ENCODE measurements at places on chromosomes 2 and 18.

GRCh38 chr18:9870431-9871008 lies 15.3 kb upstream of the TXNDC2 start:
- DNase-seq: no peak

GRCh38 chr2:190791976-190792575 lies 88.5 kb upstream of the GLS start:
- no peak for DNase-seq

- DNase-seq: peak; percentile 96
Observed at GRCh38 chr2:199911052-199911876, at the start of gene C2orf69. Gene C2orf69 (plus strand): TSS chr2:199911293. CDS start chr2:199911439, 146 bp downstream.

GRCh38 chr2:192059266-192059665 lies 135.5 kb downstream of the TMEFF2 start:
- DNase-seq: no peak

- no peak for DNase-seq
Observed at GRCh38 chr2:169087757-169088379, 18.5 kb downstream of the DHRS9 start.

DNA sequence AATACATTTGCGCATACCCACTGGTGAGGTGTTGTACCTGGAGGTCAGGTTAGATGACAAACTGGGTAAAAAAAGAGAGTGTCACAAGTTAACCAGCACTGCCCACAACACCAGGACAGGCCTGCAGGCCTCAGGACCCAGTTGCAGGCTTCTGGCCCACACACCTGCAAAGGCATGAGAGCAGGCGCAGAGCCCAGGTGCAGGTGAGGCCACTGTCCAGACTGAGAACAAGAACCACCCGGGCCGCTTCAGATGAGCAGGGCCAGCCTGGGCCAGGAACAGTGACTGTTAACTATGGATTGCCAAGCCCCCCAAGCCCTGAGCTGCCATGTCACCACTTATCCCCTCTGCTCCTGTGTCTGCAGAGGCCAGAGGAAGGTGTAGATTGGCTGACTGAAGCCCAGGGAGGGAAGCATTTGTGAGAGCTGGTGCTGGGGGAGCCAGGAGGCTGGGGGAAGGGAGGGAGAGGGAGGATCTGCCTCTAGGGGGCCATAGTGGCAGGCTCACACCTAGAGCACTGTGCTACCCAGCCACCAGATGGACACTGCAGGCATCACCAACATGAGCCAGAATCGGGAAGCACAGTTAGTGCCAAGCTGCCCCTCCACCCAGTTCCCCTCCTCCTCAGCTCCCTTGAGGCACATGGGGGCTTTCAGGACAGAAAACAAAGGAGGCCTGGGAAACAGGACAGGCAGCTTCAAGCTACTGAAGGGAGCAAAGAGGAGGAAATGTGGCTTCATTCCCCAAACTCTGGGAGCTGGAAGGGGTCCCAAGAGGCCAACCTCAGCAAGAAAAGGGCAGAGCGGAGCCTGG lies 35.4 kb downstream of the SFXN5 start:
- DNase-seq: no peak

GRCh38 chr2:163255086-163255485 lies 416.5 kb upstream of the KCNH7 start:
- DNase-seq: no peak

GRCh38 chr2:159140070-159140769 lies 146.3 kb downstream of the WDSUB1 start:
- no peak for DNase-seq

GRCh38 chr2:41907141-41907540 lies 140.7 kb upstream of the PKDCC start:
- no peak for DNase-seq

GRCh38 chr2:113705982-113706523 lies 50.4 kb downstream of the SLC35F5 start:
- DNase-seq: no peak

- no peak for DNase-seq
Observed at GRCh38 chr2:20037660-20038059, 13.8 kb downstream of the LAPTM4A start.

DNA sequence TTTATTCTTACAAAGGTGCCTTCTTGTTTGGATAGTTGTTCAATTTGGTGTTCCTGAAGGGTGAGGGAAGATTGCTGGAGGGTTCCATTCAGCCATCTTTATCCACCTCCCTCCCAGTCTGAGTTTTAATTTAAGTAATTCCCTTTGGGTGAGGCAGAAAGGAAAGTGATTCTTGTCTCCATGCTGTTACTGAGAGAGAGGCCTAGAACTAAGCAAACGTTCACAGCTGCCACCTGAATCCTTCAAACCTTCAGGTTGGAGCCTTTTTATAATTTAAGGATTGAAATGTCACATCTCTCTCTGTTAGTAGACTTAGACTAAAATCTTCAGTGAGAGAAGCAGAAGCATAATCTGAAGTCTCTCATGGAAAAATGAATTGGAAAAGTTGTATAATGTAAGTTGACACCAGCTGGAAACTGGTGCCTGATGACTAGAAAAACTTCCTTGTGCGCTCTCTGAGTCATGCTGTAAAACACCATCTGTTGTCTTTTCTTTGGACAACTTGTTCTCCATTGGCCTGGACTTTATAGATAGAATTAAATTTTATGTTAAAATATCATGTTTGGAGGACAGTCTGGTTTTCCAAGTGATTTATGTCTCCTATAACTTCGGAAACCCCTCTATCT lies 14.6 kb downstream of the STRADB start:
- no peak for DNase-seq

DNA sequence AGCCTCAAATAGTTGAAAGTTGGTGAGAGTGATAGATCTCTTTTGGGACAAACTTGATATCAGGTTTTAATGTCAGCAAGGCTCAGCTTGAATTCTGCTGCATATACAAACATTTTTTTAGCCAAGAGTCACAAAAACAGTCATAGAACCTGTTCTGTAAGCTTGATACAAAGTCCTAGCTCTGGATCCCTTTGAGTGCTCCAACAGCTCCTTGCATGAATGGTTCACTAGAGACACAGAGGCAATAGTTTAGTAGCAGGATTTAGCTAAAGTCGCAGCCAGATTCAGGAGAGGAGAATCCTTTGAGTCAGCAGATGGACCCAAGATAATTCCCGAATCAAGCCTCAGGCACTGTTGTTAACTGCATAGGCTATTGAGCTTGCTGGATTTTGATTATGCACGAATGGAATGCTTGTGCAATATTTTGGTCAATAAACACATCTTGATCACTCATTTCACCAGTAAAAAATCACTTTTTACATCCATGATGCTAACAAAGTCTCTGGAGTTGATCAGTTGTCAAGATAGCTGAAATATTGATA lies 148.6 kb downstream of the KLHL14 start:
- DNase-seq: no peak

DNA sequence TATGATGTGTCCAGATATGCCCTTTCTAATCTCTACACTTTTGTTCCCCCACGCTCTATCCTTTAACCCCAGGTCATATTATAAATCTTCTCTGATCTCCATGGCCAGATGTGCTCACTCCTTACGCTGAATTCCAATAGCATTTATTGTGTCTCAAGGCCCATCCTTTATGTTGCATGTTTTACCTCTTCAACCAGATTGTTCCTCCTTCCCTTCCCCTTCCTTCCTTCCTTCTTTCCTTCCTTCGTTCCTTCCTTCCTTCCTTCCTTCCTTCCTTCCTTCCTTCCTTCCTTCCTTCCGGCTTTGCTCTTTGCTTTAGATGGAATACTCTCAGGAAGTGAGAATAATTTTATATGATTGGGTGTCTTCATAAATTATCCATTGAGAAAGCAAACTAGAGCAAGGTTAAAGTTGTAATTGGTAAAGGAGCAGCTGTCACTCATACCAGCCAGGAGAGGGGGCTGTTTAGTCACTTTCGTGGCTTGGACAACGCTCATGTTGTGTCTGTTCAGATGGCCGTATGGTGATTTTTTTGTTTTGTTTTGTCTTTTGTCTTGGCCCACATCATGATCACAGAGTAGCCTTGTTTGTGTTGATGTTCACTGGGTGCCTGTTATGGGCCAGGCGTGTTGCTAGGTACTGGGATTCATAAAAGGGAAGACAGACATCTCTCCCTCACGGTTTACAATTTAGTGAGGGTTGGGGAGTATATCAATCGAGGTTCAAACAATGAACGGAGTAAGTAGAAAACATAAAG lies 68.0 kb downstream of the DAW1 start:
- DNase-seq: no peak

- DNase-seq: no peak
Observed at GRCh38 chr2:102191501-102191900, 4.7 kb downstream of the IL1RL2 start.

DNA sequence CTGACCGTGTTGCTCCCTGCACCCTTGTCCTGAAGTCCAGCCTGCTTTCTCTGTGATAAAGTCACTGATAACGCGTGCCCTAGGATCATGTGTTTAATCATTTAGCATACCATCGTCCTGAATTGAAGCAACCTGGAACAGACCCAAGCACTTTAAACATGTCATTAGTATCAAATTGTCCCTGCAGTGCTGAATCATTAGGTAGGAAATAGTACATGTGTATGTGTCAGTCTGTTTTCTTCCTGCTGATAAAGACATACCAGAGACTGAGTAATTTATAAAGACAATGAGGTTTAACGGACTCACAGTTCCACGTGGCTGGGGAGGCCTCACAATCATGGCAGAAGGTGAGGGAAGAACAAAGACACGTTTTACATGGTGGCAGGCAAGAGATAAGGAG lies 2.8 kb downstream of the ASB18 start:
- DNase-seq: no peak

DNA sequence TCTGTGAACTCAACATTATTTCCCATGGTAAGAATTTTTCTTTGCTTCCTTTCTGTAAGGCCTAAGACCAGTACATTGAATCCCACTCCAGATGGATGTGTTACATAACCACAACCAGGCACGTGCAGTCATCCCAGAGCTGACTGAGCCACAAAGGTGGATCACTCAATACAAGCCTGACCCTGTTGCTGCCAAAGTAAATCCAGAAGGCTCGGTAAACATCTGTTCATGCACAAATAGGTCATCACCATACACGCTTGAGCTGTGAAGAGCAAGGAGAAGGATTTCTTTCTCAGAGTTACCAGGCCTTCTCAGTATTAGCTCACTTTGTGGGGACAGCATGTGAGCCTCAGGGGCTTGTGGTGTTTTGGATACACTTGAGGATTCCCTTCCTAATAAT lies 791.4 kb upstream of the FANCL start:
- DNase-seq: no peak

- no peak for DNase-seq
Observed at GRCh38 chr2:74317701-74318100, 25.5 kb downstream of the SLC4A5 start.

DNA sequence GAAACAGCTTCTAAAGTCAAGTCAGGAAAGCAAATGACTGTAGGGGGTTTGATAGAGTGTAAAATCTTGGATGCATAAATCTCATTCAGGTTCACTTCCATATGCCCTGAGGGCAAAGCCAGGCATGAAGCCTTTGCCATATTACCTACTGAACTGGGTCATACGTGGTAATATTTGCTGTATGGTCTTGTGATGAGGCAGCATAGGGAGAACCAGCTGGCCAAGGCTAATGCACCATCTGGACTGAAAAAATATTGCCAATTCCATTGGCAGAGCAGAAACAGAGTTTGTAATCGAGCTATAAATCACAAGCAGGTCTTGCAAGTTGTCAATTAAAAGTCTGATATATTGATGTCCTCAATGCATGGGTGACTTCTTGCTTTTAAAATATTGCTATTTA lies 243.8 kb downstream of the ERBB4 start:
- no peak for DNase-seq

- DNase-seq: no peak
Observed at GRCh38 chr2:105139556-105140239, 101.8 kb downstream of the MRPS9 start.

DNA sequence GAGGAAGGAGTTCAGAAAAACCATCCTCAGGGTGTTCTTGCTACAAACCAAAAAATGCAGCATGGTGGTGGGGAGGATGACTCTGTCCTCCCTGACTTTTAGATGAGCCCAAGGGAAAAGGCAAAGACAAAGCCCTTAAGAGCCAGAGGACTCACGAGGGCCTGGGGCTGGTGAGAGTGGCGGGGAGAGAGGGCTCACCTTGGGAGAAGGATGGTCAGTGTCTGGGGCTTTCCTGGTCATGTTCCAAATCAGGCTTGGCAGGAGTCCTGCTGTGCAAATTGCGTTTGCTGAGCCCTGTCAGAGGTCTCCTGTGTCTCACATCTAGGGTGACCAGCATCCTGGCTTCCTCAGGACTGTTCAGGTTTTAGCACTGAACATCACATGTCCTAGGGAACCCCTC lies 4.7 kb downstream of the UGT1A1 start:
- no peak for DNase-seq

GRCh38 chr2:192413812-192414681 lies 219.3 kb upstream of the TMEFF2 start:
- no peak for DNase-seq

- no peak for DNase-seq
Observed at GRCh38 chr18:73283788-73284187, 416.0 kb upstream of the NETO1 start.

GRCh38 chr2:21361384-21361783 lies 237.6 kb downstream of the TDRD15 start:
- no peak for DNase-seq

DNA sequence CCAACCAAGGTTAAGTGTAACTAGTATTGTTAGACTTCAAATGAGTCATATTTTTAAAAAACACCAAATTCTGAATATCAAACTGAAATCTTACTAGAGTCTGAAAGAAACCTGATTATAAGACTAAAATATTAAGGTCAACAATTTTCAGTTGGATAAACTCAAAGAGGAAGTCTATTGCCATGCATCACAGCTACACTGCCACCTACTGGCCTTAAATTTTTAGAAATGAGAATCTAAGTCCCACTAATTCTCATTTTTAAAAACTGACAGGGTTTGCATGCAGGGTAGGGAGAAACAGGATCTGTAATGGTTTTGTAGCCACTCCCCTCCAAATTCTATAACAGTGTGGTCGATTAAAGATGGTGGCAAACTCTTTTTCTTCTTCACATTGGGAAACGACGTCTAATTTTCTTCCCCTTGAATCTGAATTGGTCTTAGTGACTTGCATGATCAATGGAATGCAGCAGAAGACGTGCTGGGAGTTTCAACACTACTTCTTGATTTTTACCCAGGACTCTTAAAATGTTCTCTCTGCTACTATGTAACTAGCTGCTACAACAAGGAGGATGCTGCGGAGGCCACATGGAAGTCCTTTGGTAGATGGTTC lies 176.1 kb upstream of the SESTD1 start:
- peak; percentile 40 for DNase-seq

- DNase-seq: no peak
Observed at GRCh38 chr18:26721854-26722564, 143.5 kb downstream of the AQP4 start.

DNA sequence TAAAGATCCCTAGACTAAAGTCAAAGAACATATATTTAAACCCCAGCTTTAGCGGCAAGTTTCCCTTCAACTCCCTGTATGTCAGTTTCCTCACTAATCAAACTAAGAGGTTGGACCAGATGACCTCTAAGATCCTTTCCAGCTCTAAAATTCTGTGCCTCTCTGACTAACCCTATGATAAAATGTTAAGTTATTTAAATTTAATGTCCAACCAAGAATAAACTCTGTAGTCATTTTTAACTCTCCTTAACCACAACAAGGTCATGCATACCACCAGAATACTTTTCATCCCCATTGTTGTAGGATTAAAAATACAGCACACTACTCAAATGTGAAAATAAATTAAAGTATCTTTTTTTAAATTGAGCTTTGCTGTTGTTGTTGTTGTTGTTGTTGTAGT lies 5.2 kb upstream of the PDE1A start:
- DNase-seq: no peak
